Stimulated activated CD4-positive, alpha-beta T cell treated with anti-CD3 and anti-CD28 coated beads, Interleukin-15, amount 100 ng/mL, for 24 hours (primary cell): ENCODE measurements at places on chromosomes 3 and 15.
A peak's percentile ranks its signal among the peaks of the same experiment; 100 is the strongest.

GRCh38 chr3:140883428-140884040, 58.1 kb upstream of the SLC25A36 start:
- no peak for DNase-seq

GRCh38 chr15:79896634-79897379, at the start of gene MTHFS:
Gene MTHFS (minus strand): TSS chr15:79897014. CDS start chr15:79896988, 26 bp downstream.
- DNase-seq = peak; percentile 83

- no peak for DNase-seq
Measured at GRCh38 chr3:195071011-195071728, 199.8 kb downstream of the XXYLT1 start.

DNA sequence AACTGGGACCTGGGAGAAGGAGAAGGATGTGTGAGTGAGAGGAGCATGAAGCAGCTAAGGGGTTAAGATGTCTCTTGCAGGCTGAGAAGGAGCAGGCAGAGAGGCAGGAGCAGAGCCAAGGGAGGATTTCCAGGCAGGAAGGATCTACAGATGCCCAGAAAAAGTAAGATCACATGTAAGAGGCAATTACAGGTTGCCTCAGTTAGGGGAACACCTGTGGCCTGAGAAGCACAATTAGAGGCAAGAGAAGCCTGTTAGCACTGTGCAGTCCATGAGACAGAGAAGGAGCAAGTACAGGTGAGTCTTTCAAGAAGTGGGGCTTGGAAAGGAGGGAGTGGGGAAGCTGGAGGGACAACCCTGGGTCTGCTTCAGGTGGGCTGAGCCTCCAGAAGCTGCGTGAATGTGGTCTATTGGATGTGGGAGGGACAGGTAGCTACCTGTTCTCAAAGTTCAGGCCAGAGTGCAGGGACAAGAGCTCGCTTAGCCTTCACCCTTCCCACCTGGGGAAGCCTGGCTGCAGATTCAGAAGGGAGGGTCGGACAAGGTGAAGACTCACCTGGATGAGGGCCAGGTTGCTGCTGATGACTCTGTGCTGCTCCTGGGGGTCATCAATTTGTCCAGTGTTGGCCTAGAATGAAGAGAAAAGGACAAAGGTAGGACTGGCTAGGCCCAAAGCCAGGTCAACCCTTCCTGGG, 50.7 kb downstream of the SLC41A3 start:
- DNase-seq = no peak

DNA sequence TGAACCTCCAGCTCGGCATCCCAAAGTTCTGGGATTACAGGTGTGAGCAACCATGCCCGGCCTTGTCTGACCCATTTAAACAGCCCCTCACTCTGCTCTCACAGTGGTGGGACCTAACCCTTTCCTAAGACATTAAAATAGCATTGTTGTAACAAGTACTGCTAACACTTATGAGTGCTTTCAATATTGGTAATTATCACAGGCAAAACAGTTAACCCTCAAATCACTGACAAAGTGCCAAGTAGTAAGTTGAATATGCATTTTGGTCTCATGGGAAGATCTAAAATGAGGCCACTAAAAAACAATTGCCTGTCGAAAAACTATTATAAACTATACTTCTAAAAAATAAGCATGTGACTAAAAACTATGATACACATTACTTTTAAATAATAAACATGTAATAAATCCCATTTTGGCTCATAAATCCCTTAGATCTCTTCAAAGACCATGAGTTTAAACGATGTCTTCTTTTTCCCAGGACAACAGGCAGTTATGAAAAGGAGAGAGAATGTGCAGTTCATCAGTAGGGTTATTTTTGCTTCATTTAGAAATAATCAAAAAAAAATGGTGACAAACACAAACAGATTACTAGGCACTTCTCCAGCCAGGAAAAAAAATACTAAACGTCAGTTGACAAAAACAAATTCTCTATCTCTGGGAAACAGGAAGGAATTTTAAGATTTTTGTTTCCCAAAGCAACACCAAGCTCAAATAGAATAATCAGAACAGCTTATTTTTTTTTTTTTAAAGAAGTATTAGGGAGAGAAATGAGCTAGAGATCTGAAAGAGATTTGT, 95.4 kb downstream of the RFTN1 start:
- no peak for DNase-seq

- no peak for DNase-seq
Measured at GRCh38 chr3:99659951-99660350, 21.6 kb downstream of the COL8A1 start.

DNA sequence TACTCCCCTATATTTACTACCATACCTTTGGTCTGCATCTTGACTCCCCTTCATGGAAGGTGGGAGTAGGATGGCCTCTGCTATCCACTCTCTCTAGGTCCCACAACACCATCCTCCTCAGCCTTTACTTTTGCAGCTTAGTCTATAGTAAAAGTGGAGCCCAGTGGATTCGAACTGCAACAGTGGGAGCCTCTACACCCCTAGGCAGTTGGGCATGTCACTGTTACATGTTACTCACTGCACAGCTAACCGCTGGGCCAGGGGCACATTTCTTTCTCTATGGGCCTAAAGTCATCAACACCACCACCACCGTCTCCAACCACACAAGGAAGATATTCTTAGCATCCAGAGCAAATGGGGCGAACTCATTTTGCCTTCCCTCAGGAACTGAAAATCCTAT, 62.9 kb downstream of the KLF13 start:
- no peak for DNase-seq

GRCh38 chr3:145865399-145866018, 295.5 kb downstream of the PLOD2 start:
- no peak for DNase-seq

GRCh38 chr3:66778107-66778506, 220.0 kb upstream of the KBTBD8 start:
- no peak for DNase-seq

- DNase-seq = no peak
Measured at GRCh38 chr3:172799246-172799645, 48.7 kb downstream of the ECT2 start.

DNA sequence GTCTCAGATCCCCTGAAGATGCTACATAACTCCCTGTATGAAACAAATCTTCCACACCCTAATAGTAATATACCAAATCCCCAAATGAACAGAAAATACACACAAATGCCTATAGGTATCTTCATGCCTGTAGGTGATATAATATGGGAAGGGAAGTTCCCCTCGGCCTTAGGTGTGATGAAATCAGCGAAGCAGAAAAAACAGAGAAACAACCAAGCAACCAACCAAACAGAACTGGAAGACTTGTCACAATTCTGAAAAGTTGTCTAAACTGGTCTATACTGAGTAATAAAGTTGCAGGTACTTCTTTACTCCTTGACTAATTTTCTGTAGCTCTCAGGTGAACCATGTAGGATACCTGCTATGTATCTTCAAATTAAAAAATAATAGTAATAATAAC, 82.2 kb upstream of the SATB1 start:
- no peak for DNase-seq

- peak; percentile 61 for DNase-seq
Measured at GRCh38 chr3:116770815-116771450, 61.4 kb downstream of the TUSC7 start.

GRCh38 chr15:33068007-33068481, 126.5 kb downstream of the FMN1 start:
- DNase-seq = peak; percentile 14

- DNase-seq = no peak
Measured at GRCh38 chr15:51076524-51077220, 18.0 kb downstream of the TNFAIP8L3 start.

DNA sequence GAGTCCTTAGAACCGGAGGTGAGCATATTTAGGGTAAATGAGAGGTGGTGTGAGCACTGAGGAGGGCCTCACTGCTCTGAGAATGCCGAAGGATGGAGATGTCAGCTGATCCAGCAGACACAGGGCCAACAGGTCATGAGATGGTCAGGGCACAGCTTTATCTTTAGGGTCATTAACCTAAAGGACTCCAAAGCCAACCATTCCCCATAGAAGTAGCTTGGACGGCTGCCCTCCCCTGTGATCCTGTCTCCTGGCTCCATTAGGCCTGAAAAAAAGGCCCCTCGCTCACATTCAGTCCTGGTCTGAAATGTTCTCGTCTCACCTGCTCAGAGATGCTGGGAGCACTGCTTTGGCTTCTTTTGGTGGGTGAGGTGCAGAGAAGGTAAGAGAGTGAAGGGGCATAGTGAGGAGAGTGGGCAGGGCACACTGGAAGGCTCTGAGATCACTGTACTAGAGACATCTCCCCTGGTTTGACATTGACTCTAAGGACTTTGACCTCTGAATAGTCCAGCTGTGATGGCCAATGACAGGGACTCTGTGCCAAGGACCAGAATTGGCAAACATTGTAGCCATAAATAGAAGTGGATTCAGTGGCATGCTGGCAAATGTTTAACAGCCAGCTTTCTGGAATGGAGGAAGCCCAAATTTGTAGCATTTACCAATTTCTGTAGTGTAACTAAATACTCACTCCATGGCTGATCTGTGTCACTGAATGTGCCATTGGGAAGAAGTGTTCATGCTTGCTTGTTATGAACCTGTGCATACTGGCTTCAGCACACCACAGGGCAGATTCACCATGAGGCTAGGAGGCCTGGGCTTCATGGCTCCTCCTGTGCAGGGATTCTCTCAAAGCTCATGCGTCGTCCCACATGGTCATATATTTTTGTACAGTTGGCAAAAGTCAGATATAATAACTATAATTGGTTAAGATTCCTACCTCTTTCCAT, 76.2 kb upstream of the MRPS22 start:
- no peak for DNase-seq

GRCh38 chr3:49966233-49966942, 26.4 kb downstream of the RBM6 start:
- DNase-seq = no peak

- no peak for DNase-seq
Measured at GRCh38 chr15:45631776-45632175, 3.1 kb upstream of the SQOR start.

- DNase-seq = peak; percentile 8
Measured at GRCh38 chr3:124619887-124620599, 110.2 kb upstream of the UMPS start.

- DNase-seq = peak; percentile 56
Measured at GRCh38 chr3:38834110-38834509, 18.1 kb upstream of the SCN10A start.

DNA sequence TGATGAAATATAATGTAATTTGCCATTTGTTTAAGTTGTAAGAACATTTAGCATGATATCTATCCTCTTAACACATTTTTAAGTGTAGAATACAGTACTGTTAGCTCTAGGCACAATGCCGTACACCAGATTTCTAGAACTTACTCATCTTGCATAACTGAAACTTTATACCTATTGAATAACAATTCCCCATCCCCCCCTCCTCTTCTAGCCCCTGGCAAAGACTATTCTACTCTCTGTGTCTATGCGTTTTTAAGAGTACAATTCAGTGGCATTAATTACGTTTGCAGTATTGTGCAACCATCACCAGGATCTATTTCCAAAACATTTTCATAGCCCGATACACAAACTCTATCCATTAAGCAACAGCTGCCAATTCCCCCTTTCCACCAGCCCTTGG, 261.7 kb downstream of the PLOD2 start:
- no peak for DNase-seq

GRCh38 chr3:134374105-134374790, at the start of gene AMOTL2:
Gene AMOTL2 (minus strand): TSS chr3:134374447. CDS start chr3:134371433, 3,014 bp downstream.
- peak; percentile 55 for DNase-seq

GRCh38 chr15:32107477-32108080, 77.3 kb downstream of the CHRNA7 start:
- no peak for DNase-seq

GRCh38 chr3:69695933-69696332, 43.3 kb upstream of the MITF start:
- DNase-seq = no peak
